Activated CD4-positive, alpha-beta memory T cell treated with anti-CD3 and anti-CD28 coated beads for 36 hours (primary cell): ENCODE measurements at places on chromosomes 6 and 20.

DNA sequence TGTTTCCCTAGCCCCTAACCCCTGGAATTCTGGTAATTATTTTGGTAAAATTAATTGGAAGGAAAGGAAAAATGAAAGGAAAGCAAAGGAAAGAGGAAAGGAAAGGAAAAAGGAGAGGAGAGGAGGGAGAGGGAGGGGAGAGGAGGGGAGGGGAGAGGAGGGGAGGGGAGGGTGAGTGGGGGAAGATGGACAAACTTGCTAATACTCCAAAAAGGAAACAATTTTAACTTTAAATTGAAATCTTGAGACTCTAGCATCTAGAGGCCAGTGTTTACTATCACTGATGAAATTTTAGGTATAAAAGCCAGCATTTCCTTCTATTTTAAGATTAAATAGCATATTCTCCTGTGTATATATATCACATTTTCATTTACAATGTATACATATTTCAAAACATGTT, 156.5 kb downstream of the COL12A1 start:
- DNase-seq, result no peak

DNA sequence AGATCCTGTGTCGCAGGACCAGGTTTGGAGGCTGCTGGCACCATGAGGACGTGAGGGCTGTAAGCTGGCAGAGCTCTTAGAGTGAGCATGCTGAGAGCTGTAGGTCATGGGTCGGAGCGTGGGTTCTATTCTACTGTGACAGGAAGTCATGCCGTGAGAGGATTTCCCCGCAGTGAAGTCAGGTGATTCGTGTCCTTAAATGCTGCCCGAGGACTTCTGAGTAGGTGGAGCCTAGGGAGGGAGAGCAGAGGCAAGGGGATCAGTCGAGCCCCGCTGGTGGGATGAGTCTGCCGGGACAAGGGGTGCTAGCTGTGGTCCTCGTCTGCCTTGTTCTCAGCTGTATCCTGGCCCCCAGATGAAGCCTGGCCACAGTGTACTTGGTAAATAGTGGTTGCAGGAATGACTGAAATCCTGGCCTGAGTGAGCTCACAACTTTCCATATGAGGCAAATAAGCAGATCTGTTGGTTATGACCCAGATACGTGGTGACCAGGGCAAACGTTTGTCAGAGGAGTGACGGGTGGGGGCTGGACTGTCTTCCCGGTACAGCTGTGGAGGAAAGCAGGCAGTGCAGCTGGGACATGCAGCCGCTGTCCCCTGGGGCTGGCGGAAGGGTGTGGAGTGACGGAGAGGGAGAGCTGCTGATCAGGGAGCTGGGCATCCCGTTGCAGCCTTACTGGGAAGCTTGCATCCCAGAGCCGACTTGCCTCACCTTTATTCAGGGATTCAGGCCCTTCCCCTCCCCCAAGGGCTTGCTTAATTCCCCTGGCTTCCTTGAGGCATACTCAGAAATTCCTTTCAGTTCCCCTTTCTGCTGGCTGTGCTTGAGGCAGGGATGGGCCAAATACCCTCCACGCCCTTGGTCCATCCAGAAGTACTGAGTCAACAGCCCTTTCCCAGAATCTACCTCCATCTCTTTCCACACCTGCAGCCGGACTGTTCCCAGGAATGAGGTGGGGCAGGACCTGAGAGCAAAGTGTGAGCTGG, 250.9 kb upstream of the RREB1 start:
- peak; percentile 82 for DNase-seq

GRCh38 chr20:11539450-11539849, 378.2 kb upstream of the BTBD3 start:
- no peak for DNase-seq

DNA sequence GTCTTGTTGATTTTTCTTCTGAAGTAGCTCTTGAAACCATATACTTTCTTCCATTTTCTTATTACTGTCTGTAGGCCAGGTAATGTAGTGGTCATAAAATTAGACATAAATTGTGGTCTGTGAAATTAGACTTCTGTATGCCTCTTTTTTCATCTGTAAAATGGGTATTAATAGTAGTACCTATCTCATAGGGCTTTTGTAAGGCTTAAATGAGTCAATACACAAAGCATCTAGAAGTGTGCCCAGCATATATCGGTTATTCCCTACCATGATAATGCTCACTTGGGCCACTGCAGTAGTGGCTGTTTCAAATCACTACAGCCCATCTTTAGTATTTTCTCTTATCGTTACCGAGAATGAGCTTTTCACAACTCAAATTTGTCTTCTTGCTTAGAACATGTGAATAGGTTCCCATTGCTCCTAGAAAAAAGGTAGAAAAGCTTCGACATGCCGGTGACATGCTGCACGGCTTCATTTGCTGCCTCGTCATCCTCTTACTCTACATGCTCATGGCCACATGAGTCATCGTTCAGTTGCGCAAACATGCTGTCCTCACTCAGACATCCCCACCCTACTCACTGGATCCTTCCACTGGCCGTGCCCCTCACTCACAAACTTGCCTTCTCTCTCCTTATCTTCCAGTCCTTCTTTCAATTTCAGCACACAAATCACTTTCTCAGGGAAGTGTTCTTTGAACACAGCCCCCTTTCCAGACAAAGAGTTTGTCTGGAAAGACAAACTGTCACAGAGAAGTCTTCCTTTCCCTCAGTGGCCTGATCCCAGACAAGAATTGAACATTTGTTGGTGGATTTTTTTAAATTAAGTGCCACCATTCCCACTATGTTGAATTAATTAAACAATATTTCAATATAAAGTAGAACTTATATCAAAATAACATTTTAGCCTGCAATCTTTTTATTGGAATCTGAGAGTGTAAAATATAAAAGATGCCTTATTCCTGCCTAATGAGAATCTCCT, 32.2 kb upstream of the ERVFRD-1 start:
- peak; percentile 34 for DNase-seq

GRCh38 chr20:51563486-51564332, 21.2 kb upstream of the NFATC2 start:
- peak; percentile 46 for DNase-seq

DNA sequence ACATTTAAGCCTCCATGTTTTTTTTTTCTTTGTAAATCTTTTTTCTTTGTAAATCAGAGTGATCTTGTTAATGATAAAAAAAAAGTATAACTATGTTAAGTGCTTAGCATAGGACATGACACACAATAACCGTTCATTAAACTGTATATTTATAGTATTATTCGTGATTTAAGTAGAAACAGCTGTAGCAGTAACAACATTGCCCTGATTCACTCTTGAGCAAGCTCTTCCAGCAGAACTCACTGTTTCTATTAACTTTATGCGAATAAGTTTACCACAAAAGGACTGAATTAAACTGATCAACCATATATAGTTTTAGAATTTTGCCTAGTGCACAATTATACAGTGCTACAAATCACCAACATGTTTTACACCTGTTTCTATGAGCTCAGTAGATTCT, 1338.0 kb upstream of the EYS start:
- DNase-seq, result no peak

DNA sequence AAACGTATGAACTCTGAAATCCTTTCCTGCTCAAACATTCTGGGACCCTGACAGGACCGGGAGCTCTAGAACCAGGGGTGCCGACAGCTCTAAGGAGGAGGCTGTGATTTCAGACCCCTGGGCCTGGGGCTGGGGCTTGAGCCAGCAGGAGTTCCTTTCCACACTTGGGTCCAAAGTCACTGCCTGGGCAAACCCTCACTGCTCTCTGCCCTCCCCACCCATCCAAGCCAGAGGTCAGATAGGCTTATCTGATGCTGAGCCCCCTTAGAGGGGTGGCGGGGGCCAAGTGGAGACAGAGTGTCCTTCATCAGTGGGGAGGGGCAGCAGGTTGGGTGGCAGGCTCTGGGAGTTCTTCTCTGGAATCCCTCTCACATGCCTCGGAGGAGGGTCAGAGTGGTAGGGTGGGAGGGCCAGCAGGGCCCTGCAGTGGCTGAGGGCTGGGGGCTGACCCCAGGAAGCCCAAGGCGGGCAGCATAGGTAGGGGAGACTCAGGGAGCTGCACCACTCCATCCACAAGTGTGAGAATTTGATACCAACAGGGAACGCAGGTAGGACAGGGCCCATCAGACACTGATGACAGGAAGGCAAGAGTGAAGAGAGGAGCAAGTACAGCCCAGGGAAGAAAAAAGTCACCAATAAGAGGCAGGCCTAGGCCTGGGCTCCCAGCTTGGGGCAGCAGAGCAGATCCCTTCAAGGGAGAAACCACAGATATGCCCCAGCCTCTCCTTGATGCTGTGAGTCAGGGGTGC, 121.0 kb downstream of the MRPL14 start:
- DNase-seq, result no peak

DNA sequence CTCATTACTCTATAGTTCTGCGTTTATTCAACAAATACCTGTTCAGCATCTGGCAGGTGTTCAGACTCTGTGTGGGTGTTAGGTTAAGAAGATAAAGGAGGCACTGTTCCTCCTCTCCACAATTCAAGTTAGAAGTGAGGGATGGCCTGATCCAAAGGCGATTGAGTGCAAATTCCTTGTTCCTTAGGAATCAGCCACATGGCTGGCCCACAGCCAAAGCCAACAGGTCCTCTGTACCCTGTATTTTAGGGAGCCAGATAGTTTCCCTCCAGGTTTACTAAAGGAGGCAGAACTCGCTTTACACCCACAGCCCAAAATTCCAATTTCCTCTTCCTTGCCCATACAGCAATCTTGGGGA, 5.0 kb upstream of the CD40 start:
- DNase-seq, result no peak

GRCh38 chr6:115067690-115068447, 725.0 kb upstream of the HS3ST5 start:
- DNase-seq, result no peak
